NAMALWA (cell line): ENCODE measurements at places on chromosomes 3 and 15.
A peak's percentile ranks its signal among the peaks of the same experiment; 100 is the strongest.

DNA sequence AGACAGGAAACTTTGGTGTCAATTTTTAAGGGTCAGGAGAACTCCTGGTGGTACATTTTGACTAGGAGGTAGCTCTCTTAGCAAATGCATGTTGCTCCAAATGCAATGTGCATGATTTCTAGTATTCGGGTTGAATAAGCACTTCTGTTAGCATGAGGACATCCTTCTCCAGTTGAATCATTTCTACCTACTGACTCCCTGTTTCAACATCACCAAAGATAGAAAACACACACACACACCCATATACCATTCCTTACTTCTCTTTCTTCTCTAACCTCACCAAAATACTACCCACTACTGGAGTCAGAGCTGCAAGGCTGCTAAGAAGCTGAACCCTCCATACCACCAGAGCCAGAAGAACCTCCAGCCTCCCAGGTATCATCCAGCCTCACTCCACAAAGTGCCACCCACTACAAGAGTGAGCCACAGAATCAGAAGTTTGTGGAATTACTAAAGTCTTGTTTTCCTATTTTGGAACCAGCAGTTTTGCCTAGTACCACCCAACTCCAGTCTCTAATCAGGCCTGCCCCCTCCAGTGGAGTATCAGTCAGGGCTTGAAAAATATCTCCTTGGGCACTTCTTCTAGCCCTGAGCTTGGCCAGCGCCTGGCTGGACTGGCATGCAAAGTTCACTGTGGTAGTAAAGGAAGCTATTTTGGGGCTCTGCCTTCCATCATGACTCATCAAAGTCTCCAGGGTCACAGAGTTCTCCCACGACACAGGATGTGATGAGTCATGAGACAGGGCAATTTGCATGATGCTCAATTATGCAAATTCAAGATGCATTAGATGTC is 110.3 kb downstream of the CYP19A1 start:
- DNase-seq, result peak; percentile 42

- no peak for DNase-seq
Measured at GRCh38 chr3:180804916-180805315, 107.6 kb upstream of the FXR1 start.

DNA sequence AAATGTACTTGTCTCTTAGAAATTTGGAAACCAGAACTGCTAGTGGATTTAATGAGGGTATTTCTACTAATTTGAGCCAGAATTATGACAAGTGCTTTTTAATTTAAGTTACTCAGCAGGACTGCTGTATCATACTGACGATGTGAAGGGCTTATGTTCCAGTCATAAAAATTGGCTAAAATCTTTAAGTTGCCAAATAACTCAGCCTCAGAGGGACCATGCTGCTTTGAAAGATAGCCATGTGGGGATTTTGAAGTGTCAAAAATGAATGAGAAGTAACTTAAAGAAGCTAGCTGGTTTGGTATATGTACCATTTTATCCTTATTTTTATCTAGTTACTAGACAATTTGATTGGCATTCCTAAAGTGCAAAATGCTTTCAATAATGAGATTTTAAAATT is 545.0 kb downstream of the DIPK2A start:
- DNase-seq, result no peak

DNA sequence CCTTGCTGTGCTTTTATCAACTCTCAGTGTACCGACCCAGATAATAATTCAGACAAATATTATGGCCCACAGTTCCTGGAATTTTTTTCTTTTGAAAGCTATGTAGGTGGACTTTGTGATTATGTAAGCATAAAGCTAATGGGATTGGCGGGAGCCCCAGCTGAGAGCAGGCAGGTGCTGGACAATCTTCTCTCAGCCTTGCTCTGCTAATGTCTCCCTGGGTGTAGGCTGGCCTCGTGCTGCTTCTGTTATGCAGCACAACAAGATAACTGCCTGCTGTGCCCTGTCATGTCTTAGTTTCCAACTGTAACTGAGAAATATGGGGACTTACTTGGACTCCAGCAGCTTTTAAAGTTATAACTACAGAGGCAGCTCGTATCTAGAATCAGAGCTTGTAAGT is 415.0 kb downstream of the PDCD6IP start:
- DNase-seq, result no peak

DNA sequence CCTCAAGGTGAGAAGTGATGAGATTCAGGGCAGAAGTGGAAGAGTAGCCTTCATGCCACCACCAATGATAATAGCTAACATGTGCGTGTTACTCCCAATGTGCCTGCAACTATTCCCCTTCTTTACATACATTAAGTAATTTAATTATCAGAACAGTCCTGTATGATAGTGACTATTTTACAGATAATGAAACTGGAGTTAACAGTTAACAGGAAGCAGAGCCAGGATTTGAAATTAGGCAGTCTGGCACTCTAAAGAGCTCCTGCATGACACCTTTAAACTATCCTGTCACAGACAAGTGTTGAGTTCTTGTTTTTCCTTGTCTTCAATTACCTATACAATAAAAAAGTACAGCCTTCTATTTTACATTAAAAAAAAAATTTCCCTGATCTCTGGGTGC is 148.8 kb downstream of the LEKR1 start:
- no peak for DNase-seq

- DNase-seq, result no peak
Measured at GRCh38 chr15:29566914-29567313, 255.4 kb downstream of the TJP1 start.

DNA sequence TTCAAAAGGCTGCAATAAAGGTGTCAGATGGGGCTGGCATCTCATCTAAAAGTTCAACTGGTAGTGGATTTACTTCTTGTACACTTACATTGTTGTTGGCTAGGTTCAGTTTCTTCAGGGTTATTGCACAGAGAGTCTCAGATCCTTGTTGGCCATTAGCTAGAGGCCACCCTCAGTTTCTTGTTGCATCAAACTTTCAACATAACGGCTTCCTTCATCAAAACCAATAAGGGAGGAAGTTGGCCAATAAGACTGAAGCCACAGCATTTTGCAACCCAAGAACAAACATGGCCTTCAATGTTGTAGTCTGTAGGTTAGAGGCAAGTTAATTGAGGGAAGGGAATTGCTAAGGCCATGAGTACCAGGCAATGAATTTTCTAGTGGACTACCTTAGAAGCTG is 218.0 kb downstream of the ZBBX start:
- DNase-seq, result no peak

DNA sequence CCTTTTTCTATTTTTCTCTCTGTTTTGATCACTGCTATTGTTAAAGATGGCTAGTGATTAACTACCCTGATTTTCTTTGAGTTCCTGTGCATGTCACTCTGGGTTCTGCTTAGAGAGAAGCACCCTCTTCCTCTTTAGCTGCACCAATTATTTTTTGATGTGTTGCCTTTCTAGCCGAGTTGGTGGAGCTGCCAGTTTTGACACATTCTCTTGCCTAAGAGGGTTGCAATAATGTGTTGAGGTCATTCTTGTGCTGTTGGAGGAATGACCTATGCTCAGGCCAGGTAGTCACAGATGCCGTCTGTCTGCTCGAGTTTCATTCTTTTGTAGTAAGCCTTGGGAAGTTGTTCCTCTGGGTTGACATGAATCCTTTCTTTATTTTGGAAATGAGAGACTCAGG is 84.6 kb upstream of the DPH6 start:
- no peak for DNase-seq

- DNase-seq, result no peak
Measured at GRCh38 chr3:182469086-182469485, 324.2 kb upstream of the ATP11B start.

GRCh38 chr15:52080031-52080430 is 32.5 kb downstream of the BCL2L10 start:
- DNase-seq, result no peak

GRCh38 chr15:81740416-81740815 is 305.4 kb downstream of the MEX3B start:
- no peak for DNase-seq

GRCh38 chr3:54600441-54601204 is 327.2 kb downstream of the LRTM1 start:
- DNase-seq, result no peak

GRCh38 chr3:44476181-44476611 is 1.3 kb downstream of the ZNF445 start:
- peak; percentile 43 for DNase-seq

- no peak for DNase-seq
Measured at GRCh38 chr3:10454907-10455544, 50.4 kb downstream of the ATP2B2 start.

DNA sequence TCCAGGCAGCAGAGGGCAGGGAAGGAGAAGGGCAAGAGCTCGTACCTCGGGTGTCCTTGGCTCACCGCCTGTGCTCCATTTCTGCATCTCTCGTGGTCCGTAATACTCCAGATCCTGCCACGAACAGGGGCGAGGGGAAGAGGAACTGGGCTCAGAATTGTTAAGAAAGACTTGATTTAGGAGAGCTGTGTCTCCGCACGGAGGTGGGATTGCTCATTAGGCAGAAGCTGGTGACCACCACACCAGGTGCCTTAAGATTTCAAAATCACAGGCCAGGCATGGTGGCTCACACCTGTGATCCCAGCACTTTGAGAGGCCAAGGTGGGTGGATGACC is 37.2 kb upstream of the BDH1 start:
- no peak for DNase-seq

- DNase-seq, result no peak
Measured at GRCh38 chr15:99051308-99051707, 43.7 kb upstream of the PGPEP1L start.

DNA sequence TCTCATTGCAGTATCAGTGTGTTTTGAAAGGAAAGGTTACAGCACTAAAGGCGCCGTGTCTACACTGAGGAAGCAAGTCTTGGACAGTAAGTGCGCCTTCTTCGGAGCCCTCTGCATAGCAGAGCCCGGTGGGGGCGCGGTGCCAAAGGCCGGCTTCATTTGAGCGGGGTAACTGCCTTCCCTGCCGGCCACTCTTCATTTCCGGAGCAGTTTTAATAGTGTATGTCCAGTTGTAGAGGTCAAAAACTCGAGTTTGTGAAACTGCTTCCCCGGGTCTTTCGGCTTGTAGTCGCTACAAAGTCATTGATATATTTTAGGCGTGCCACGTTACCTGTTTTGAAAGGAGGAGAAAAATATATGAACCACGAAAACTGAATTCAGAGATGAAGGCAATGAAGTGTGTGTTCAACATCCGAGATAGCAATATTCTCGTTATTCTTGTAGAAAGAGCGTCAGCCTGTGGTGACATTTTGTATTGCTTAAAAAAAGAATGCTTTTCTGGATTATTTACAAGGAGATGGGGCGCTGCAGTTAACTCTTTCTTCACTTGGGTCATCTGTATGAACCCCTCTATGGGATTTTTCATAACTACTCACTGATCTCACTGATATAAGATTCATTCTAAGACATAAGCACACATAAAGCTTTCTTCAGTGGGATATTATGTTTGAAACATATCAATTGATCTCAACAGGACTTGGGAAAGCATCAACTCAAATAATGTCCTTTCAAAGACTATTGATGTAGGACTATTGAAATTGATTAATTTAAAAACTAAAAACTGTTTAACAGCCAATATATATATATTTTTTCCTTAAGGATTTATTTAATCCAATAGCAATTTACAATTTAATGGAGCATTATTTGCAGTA is 3.0 kb downstream of the ALCAM start:
- DNase-seq, result peak; percentile 91

DNA sequence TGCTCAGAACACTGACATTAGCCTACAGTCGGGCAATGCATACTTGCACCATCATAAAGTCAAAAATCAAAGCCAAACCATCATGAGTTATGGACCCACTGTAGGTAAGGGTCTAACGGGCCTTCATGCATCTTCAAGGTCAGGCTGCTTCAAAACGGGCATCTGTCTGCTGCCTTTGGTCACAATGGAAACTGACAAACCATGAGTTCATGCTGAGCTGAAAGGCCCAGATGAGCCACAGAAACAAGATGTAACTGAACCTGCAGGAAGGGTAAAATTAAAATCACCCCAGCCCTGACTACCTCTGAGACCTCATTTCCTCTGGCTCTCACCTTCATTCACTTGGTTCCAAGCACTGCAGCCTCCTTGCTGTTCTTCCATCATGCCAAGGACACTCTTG is 143.8 kb downstream of the ERC2 start:
- DNase-seq, result no peak

- DNase-seq, result no peak
Measured at GRCh38 chr3:8606701-8607231, 37.8 kb downstream of the SSUH2 start.

DNA sequence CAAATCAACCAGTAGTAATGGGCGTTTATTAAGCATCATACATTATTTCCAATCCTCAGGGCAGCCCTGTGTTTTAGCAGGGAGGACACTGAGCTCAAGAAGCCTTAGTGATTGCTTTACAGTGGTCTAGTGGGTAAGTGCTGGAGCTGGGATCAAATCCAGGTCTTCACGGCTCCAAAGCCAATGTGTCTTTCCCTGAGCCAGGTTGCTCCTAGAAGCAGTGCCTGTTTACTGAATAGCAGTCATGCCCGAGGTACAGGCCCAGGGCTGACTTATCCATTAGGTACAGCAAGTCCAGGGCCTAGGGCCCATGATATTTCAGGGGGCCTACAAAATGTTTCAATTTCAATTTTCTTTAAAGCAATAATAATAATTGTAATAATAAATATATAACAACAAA is 9.6 kb upstream of the SMAD6 start:
- DNase-seq, result no peak

DNA sequence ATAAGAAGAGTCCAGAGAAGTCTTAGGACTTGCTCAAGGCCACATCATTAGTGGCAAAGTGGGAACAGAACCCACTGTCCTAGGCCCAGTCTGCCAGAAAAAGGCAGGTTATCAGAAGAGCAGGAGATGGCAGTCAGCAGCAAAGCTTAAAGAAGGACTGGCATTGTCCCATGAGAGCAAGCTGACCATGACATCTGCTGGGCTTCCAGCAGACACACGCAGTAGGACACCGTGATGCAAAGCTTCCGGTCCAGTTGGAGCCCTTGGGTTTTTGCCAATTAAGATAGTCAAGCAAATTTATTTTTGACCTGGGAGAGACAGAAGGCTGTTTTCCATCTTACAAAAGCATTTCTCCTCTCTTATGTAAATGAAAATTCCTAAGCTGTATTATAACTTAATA is 42.1 kb downstream of the ZBTB38 start:
- no peak for DNase-seq

GRCh38 chr3:157354722-157355121 is 81.9 kb upstream of the PTX3 start:
- DNase-seq, result peak; percentile 55

DNA sequence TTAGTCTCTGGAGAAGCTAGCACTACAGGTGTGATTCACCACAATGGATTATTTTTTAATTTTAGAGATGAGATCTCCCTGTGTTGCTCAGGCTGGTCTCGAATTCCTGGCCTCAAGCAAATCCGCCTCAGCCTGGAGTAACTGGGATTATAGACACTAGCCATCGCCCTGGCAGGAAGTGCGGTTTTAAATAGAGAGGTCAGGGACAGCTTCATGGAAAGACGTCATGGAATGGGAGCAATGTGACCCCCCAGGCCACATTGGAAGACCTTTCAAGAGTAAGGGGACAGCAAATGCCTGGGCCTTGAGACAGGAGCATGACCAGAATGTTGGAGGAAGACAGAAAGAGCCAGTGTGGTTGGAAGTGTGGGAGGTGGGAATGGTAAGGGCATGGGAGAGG is 2.2 kb upstream of the ISG20 start:
- no peak for DNase-seq

- no peak for DNase-seq
Measured at GRCh38 chr15:76730262-76730661, 174.9 kb downstream of the SCAPER start.
